ENCODE measurements at places on chromosomes 16 and 17. TPM values are rescaled to one million over a fixed set of nuclear protein-coding genes. Genes with fewer than 3 reads are reported as not detected.

Gene TBC1D3H
- total RNA-seq = not detected

Gene PRSS8
- not detected for total RNA-seq

Gene LRRC37A
- 3.6 TPM for total RNA-seq

Gene IRX3
- 1.3 TPM for total RNA-seq

DNA sequence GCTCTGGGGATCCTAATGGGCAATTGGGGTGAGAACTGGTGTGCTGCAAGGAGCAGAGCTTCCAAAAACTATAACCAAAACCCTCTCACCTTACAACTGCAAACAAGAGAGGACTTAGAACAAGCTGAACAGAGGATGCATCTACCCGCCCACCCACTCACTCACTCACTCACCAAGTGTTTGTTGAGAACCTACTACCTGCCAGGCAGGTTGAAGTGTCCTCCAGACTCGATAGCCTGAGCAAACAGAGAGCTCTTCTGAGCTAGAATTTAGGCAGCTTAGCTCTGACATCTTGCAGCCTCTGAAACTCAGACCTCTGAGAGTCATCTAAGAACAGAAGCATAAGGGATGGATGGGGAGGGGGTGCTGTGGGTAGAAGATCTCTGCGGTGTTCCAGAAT is 41.2 kb downstream of the CACNG3 start:
- DNase-seq = no peak

GRCh38 chr17:7916808-7917207 is 719 bp upstream of the RNF227 start:
- no peak for DNase-seq

GRCh38 chr16:12252616-12253015 is 276.1 kb downstream of the SNX29 start:
- DNase-seq = no peak
